ENCODE measurements at places on chromosomes 1 and 21.
A peak's percentile ranks its signal among the peaks of the same experiment; 100 is the strongest.

DNA sequence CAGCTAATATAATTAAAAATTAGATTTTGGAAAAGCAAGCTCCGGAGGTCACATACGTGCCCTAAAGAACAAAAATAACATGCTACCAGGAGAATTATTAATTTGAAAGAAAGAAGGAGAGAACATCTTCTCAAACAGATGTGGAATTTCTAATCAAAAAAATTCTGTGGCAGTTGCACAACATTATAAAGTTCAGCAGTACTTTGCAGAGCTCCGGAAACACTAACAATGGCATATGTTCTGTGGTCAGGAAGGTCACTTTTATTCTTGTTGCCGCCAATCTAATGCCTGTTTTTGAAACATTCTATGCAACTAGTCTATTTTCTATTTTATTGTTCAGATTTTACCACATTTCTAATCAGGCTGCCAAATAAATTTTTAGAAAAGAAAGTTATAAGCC is 186.8 kb downstream of the SMYD3 start:
- no peak for DNase-seq

- DNase-seq, result no peak
Observed at GRCh38 chr1:48048980-48049379, 51.8 kb upstream of the TRABD2B start.

DNA sequence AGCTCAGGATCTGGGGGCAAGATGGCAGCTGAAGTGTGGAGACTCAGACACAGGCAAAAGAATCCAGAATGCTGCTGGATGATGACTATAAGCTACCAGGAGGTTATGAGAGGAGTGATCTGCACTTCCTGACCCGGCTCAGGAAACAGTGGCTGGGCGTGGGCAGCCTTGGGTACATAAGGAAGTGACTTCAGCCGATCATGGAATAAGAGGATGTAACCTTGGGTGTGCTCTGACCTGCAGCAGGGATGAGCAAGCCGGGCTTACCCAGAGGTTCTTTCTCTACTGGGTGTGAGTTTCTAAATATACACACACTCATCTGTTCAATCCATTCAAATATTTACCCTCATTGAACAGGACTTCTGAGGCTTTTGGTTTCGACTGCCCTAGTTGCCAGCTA is 62.7 kb downstream of the CD34 start:
- DNase-seq, result peak; percentile 31

GRCh38 chr1:201562257-201562656 is 23.3 kb downstream of the NAV1 start:
- DNase-seq, result no peak

DNA sequence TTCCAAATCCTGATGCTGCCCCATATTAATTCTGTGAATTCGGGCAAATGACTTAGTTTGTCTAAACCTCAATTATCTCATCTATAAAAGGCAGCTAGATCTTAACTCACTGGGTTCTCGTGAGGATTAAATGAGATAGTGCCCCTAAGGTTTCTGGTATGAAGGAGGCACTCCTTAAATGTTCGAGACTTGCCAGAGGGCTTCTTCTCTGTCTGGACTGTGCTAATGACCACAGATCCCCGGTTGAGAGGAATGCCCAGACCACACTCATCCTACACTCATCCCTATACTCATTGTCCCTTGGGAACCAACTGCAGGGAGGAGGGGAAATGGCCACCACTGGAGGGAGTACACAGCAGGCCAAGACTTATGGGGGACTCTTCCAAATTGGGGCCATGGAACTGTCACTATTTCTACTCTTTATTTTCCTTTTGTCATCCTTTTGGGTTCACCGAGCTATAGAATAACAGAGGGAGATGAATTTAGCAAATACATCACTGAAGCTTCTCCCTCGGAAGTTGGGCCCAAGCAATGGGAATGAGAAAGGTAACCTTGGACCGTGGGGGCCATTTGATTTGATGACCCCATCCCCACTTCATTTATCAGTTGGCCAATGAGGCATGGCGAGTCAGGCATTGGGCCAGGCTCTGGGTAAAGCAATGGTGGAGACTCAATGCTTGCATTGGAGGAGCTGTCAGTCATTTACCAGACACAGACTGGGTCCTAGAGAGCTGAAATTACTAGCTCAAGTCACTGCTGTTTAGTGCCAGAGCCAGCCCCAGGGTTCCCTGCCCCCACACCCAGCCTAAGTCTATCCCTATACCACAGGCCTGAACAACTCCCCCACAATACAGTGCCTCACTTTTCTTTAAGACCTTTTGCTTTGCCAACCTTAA is 5.1 kb downstream of the ATF3 start:
- peak; percentile 31 for DNase-seq

- DNase-seq, result peak; percentile 29
Observed at GRCh38 chr1:225963735-225964530, 22.9 kb upstream of the LEFTY2 start.

DNA sequence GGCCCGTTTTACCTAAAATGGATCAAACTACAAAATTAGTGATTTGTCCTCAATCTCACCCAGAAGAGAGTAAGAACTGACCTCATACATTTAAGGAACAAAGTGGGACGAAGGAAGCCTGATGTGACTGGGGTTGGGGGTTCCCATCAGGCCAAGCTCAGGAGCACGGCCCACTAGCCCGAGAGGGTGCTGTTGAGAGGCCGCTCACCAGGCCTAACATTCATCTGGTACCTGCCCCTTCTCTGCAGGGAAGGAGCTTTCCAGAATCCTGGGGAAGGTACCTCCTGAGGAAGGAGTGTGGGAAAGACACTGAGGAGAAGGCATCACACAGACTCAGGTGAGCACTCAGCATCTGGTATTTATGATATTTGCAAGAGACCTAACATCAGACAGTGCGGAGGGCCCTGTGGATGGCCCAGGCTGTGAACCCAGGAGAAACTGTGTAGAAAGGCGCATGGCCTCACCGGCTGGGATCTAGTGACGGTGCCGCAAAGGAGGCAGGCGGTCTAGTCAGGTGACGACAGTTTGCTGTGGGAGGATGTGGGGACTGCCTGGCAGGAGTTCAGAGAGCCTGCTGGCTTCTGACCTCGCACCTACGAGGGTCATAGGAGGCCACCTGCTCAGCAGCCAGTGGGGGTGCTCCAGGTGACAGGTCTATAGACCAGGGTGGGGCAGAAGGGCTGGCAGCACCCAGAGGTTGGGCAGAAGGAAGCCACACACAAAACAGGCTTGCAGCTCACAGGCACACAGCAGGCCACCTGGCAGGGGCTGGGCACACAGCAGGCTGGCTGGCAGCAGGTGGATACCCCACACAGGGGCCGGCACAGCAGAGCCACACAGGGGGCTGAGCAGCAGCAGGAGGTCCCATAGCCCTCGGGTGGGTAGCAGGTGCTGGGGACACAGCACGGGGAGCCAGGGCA is 543 bp downstream of the KRTAP12-4 start:
- DNase-seq, result no peak

DNA sequence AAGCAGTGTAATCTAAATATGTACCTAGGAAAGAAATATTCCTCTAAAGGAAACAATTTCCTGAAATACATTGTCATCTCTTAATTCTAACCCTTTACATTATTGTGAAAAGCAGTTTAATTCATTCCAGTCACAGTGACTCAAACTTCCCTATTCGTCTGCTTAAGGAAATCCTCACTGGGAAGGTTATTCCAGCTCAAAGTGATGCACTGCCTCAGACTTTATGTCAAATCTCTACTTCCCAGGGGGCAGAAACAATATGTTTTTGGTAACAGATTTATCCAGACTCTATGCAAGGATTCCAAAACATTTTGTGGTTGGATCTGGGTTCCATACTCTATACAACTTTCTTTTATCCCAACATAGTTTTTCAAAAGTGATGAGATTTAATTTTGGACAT is 145.2 kb downstream of the NTMT2 start:
- no peak for DNase-seq

DNA sequence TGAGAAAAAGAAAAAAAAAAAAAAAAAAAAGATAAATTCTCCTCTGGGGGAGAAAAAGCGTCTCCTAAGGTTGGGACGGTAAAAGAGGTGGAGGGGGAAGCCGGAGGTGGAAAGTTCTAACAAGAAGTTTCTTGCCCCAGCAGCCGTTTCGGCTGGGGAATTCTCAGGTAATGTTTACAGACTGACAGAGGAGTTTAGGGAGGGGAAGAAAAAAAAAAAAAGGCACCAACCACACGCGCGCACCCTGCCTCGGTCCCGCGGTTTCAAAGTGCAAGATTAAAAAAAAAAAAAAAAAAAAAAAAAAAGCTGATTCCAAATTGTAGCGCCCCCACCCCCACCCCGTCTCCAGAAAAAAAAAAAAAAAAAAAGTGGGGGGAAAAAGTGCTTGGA is 504 bp downstream of the DHRS3 start:
- no peak for DNase-seq

DNA sequence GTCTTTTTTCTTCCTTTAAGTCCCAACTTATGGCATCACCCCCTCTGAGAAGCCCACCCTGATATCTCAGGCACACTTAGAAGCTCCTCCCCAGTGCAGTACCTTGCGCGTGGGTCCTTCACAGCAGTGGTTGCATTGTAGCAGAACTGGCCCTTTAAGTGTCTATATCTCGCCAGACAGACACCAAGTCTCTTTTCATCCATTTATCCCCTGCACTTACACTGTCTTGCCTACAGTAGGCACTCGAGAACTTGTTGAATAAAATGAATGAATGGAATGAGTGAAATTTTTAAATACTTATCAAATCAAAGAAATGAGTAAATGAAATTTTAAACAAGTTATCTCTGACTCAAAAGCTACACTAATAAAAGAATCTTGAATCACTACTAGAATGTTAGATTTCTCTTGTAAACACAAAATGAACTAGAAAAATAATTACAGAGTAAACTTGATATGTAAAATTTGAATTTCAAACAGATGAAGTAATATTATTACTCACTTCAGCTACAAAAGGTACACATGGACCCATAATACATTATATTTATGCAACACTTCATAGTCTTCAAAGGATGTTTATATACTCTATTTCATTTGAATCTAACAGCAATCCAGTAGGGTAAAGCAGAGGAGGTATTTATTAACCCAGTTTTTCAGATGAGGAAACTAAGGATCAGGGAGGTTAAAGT is 54.7 kb upstream of the MAN1A2 start:
- no peak for DNase-seq

GRCh38 chr1:150596095-150596892 is 16.9 kb upstream of the MCL1 start:
- DNase-seq, result no peak

- no peak for DNase-seq
Observed at GRCh38 chr1:21741206-21741605, 41.7 kb downstream of the USP48 start.

DNA sequence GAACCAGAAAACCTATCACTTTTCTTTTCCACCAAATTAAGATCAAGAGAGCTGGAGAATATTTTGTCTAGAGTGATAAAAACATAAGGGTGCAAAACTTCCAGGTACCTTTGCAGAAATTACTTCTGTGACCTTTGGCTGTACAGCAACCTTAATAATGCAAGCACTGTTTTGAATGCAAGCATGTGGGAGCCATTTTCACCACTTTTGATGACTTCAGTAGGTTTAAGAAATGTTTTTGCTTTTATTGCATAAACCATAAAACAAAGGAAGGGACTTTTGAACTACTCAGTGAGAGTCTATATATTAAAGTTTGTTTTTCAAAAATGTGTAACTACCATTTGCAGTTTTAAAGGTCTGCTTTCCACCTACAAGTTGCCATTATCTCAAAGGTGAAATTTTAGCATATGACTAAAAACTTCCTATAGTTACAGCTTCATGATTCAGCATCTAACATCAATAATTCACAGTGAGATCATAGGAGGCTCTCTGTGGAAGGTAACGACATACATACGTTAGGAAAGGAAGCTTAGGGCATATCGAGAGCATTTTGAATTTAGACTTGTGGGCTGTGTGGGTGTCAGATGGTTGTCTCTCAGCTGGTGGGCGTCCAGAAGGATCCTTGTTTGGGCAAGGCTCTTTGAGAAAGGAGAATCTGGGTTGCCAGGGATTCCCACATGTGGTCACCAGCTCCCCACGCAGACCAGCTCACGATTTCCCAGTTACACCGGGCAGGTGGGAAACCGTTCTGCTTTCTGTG is 1.1 kb upstream of the GADD45A start:
- peak; percentile 48 for DNase-seq

- no peak for DNase-seq
Observed at GRCh38 chr1:10209590-10209904, 823 bp upstream of the KIF1B start.

DNA sequence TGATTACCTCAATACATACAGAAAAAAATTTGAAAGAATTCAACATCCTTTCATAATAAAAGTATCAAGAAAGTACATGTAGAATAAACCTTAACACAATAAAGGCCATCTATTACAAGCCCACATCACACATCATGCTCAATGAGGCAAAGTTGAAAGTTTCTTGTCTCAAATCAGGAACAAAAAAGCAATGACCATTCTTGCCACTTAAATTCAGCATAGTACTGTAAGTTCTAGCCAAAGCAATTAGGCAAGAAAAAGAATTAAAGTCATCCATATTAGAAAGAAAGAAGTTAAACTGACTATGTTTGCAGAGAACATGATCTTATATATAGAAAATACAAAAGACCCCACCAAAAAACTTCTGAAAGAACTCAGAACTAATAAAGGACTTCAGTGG is 44.5 kb downstream of the KCNT2 start:
- no peak for DNase-seq

GRCh38 chr1:214548988-214549387 is 2.4 kb downstream of the PTPN14 start:
- peak; percentile 48 for DNase-seq

GRCh38 chr1:84985365-84985764 is 11.5 kb downstream of the MCOLN2 start:
- no peak for DNase-seq

- no peak for DNase-seq
Observed at GRCh38 chr1:64839732-64840405, 95.0 kb downstream of the RAVER2 start.

GRCh38 chr1:158071138-158071537 is 77.7 kb downstream of the KIRREL1 start:
- no peak for DNase-seq

DNA sequence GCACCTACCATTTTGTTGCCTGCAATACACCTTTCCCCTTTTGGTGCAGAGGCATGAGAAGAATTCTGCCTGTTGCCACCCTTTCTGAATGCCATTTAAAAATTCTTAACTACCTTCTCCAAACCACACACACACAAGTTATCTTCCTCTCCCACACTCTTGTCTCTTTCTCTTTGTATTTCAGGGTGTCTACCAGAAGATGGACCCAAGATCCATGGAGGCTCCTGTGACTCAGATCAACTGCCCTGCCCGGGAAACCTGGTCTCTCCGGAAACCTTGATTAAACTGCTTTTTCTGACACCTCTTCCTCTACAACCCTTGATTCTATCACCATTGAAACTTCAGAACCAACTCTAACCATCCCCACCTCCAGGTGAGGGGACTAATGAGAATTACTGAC is 2.4 kb upstream of the TARS2 start:
- DNase-seq, result no peak

- no peak for DNase-seq
Observed at GRCh38 chr1:101293461-101294051, 56.7 kb downstream of the S1PR1 start.

Measured in Caki2 (cell line).